ENCODE measurements at places on chromosomes 2 and 18.
A peak's percentile ranks its signal among the peaks of the same experiment; 100 is the strongest.

DNA sequence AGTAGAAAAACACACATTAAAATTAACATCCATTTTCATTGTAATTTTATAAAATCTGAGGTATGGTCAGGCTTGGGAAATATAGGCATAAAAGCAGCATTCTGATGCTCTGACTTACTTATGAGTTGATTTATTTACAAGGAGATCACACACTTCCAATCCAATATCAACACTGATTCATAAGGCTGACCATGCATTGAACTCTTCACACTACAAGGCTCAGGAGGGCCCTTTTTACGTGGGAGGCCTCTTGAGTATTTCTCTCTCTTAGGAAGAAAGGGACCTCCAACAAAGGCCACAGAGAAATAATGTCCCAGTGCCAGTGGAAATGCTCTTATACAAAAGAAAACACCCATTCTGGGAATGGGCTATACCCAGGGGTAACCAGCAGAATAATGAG is 222.8 kb downstream of the NAPG start:
- no peak for DNase-seq

- DNase-seq: no peak
These were observed 2.3 kb upstream of the ALKAL2 start for GRCh38 chr2:290090-290722.

- DNase-seq: no peak
These were observed 103.0 kb downstream of the ZAP70 start for GRCh38 chr2:97816411-97816810.

DNA sequence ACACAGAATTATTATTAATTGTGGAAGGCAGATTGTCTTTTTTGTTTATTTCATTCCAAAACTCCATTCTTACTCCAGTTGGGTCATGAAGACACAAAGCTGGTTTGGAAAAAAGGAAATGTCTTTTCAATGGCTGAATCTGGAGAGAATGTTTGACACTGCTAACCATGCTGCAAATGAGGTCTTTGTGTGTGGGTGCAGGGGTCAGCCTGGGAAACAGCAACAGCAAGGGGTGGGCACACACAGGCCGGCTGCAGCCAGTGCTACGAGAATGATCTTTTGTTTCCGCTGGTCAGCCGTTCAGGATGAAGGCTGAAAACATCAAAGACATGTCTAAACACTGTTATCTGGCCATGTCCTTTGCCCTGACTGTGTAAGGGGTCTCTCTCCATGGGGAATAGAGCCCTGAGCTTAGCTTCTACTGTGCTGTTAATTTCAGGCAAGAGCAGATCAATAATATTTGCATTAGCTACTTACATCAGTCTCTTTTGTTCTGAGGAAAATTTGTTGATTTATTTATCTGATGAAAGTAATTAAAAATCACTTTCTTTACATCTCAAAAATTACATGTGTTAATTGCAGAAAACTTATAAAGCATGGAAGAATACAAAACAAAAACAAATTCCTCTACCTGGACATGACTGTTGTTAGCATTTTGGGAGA is 33.3 kb upstream of the E2F6 start:
- DNase-seq: no peak

- no peak for DNase-seq
These were observed 1094.1 kb downstream of the TDRD15 start for GRCh38 chr2:22217881-22218280.

DNA sequence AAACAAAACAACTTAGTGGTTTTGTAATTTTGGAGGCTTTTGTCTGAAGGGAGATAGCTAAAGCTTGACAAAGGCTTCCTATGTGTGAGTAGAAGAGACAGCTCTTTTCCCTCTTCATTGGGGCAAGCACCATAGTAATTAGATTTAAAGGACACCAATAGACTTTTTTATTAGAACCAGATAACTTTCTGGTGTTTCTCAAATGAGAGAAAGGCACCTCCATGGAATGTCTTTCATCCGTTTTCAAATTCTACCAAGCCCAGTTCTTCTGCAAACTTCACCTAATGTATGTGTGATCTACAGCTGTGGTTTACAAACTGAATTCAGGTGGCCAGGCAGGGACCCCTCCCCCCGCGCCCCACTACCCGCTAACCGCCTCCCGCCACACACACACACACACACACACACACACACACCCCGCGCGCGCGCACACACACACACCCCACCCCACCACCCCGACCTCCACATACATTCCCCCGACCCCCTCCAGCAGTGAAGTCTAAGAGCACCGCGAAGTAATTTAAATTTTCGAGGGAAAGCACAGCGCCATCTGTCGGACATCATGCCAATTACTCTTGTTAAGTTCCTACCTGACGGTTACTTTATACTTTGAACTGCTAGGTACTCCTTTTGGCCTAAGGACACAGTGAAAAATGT is 31.6 kb upstream of the PPP1R1C start:
- no peak for DNase-seq

- DNase-seq: no peak
These were observed 288.0 kb downstream of the AFF3 start for GRCh38 chr2:99854236-99854852.

DNA sequence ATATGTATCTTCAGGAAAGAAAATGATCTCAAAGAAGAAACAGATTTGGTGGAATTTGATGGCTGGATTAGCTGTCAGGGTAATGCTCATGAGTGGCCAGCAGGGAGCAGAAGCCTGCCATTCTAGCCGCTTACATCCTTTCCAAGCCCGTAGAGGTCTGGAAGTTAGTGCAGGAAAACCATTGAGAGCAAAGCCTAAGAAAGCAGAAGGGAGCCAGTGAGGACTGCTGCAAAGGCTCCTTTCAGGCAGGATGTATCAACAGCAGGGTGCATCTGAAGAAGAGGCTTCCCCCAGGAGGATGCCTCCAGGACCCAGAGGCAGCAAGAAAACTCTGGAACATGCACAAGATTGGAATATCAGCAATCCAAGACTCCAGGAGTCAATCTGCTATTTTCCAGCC is 22.9 kb upstream of the LBH start:
- DNase-seq: no peak

- no peak for DNase-seq
These were observed 44.5 kb downstream of the DNER start for GRCh38 chr2:229669841-229670240.

DNA sequence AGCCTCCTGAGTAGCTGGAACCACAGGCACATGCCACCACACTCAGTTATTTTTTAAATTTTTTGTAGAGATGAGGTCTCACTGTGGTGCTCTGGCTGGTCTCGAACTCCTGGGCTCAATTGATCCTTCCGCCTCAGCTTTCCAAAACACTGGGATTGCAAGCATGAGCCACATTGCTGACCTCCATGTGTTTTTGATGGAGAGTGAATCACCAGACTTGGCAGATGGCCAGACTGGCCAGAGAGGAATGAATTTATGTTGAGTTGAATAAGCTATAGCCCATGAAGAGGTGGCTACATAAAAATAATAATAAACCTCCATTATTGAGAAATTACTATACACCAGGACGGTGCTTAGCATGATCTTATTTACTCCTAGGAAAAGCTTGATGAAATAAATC is 91.5 kb downstream of the MREG start:
- no peak for DNase-seq

GRCh38 chr2:3476985-3477327 is 42.4 kb downstream of the ADI1 start:
- DNase-seq: no peak

GRCh38 chr2:107064750-107065149 is 178.8 kb upstream of the ST6GAL2 start:
- DNase-seq: no peak

DNA sequence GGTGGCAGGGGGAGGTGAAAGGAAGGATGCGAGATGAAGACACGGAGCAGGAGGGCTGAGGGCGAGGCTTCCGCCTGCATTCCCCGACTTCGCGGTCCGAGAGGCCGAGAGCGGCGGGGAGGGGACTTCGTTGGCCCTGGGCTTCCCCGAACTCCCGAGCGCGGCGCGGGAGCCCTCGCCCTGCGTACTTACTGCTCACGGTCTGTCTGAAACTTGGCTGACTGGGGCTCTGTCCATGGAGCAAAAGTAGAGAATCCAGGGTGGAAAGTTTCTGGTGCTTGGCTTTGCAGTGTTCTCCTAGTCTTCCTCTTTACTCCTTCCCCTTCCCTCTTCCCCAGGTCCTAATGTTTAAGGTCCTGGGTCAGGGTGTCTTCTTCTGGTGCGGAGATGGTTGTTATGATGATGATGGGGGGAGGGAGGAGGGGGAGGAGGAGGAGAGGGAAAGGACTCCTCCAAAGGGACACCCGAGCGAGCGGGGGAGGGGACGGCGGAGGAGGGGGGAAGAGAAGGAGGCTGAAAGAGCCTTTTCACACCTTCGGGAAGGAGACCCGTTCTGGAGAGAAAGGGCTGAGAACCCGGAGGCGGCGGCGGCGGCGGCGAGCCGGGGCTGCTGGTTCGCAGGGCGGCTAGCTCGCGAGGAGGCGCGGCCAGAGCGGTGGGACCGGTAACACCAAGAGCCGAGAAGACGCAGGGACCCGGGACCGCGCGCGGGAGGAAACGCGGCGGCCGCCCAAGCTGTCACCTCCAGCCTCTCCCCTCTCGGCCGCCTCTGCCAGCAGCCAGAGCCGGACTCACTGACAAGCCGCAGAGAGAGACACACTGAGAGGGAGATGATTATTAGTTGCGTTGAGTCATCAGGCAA is at the start of gene SATB2:
Gene SATB2, minus strand, starts transcription at position 793 of the 862 bp plus-strand sequence. CDS start 1,902 bp downstream, outside the sequence.
- DNase-seq: peak; percentile 71

GRCh38 chr18:42745171-42745570 is 370.3 kb downstream of the RIT2 start:
- no peak for DNase-seq

- DNase-seq: no peak
These were observed 183.5 kb upstream of the OSR1 start for GRCh38 chr2:19541884-19542283.

- DNase-seq: no peak
These were observed 238.1 kb downstream of the LPIN1 start for GRCh38 chr2:11984316-11985158.

GRCh38 chr2:241855245-241855887 is 3.3 kb downstream of the PDCD1 start:
- DNase-seq: no peak

- no peak for DNase-seq
These were observed 40.4 kb downstream of the KIDINS220 start for GRCh38 chr2:8796878-8797550.

GRCh38 chr18:9808295-9809241 is 77.2 kb upstream of the TXNDC2 start:
- DNase-seq: no peak

DNA sequence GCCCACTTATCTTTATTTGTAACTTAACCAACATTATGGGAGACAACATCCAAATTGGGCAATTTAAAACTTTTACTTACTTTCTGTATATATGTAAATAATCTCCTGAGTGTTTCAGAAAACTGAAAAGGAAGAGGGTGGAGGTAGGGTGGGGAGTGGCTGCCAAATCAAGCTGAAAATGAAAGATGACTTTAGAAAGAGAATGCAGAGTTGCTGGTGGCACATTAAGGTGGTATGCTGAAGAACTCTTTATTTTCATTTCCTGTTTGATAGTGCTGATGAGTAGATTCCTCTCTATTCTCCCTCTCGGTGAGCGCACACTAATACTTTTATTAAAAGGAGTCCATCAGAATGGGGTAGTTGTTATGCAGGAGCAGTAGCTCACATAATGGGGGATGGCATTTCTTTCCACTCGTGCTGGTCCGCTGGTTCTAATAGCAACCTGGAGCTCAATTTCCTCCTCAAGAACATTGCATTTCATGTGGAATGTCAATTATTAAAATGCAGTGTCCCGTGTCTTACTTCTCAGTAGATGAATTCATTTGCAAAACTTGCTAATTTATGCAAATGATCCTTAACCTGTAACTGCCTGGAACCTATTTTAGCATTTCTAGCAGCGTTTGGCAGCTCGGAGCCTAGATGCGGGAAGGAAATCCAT is 466.9 kb upstream of the HNRNPA3 start:
- no peak for DNase-seq

DNA sequence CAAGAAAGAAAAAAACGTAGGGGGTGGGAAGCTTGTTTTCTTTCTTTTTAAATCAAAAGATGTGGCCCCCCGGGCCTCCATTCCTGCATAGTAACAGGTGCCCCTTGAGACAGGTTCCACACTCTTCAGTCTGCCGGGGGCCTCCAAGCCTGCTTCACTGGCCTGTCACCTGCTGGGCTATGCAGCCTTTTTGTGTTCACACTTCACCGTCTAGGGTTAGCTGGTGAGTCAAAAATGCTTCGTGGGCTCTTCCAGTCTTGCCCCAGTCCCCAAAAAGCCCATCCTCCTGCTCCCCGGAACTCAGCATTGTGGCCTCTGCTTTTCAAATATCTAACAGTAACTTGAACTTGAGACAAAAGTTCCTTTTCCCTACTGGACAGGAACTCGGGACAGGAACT is 67.9 kb downstream of the POLR1A start:
- no peak for DNase-seq

- DNase-seq: no peak
These were observed 73.8 kb downstream of the NEURL3 start for GRCh38 chr2:96431319-96431718.

DNA sequence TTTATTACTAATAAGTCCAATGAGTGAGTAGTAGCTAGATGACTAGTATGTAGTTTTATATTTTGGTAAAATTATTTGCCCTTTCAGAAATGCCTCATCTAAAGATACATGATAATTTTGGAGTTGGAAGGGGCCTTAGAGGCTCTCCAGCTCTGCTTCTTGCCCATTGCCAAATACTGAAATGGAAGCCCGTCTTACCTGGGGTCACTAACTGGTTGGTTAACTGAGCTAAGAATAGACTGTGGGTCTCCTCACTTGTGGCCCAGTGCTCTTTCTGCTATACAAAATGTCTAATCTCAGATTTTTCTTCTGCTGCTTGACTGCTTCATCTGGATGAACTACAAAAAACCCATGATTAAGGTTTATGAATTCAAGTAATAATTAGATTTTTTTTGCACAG is 67.1 kb downstream of the CLIP4 start:
- no peak for DNase-seq

- no peak for DNase-seq
These were observed 105.7 kb downstream of the SLC4A3 start for GRCh38 chr2:219733106-219733505.

GRCh38 chr2:54876764-54877163 is 153.3 kb downstream of the EML6 start:
- DNase-seq: no peak

DNA sequence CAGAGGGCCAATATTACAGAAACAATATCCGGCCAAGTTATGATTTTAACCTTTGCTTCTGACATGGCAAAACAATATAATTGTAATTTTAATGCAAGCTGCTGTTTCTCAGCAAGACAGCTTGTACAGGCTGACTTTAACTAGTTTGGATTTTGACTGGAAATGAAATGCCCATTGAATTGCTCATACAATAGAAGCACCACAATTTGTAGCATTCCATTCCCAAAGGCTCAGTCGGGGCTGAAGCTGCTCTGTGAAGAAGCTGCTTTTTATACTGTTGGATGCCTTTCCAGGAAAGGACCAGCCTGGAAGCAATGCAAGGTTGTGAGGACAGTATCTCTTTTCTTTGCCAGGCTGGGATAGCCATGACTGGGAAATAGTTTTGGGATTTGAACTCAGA is 677.0 kb upstream of the FANCL start:
- DNase-seq: peak; percentile 57

- DNase-seq: no peak
These were observed 61.7 kb upstream of the ITGB6 start for GRCh38 chr2:160261732-160262131.

- DNase-seq: no peak
These were observed at the start of gene CD226 for GRCh38 chr18:69947361-69948133. Gene CD226 (minus strand): TSS chr18:69947873. CDS start chr18:69947406, 467 bp downstream.

- DNase-seq: no peak
These were observed 129.3 kb downstream of the MARCHF4 start for GRCh38 chr2:216243026-216243425.

- DNase-seq: no peak
These were observed 94.0 kb upstream of the HNRNPA3 start for GRCh38 chr2:177118636-177119035.

Measured in amniotic stem cell (primary cell).